AG04449 (cell line): ENCODE measurements at places on chromosomes 6 and 20.

DNA sequence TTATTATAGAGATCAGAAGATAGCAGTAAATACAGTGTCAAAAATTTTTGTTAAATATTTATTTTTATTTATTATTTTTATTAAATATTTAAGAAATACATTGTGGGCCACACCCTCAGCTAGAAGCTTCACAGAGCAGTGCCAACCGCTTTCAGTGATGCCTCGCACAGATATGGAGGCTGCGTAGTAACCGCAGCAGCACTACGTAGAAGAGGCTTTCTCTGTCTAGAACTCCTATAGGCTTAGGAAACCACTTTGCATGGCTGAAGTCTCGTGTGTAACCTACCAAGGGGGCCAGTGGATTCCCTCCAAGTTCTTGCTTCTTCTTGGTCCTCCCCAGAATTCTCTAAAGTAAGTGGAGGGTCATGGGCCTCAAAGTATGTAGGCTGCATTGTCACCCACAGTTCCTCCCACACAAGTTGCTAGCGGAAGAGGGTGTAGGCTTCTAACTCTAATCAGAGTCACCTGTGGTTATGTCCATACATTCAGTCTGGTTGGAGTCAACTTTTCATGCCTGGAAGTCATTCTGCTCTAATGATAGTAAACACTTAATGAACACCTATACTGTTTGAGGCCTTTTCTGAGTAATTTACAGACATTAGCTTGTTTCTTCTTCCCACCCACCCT, 285.6 kb downstream of the CDKAL1 start:
- DNase-seq, result no peak

- DNase-seq, result no peak
Measured at GRCh38 chr6:161359618-161359945, 85.7 kb upstream of the AGPAT4 start.

DNA sequence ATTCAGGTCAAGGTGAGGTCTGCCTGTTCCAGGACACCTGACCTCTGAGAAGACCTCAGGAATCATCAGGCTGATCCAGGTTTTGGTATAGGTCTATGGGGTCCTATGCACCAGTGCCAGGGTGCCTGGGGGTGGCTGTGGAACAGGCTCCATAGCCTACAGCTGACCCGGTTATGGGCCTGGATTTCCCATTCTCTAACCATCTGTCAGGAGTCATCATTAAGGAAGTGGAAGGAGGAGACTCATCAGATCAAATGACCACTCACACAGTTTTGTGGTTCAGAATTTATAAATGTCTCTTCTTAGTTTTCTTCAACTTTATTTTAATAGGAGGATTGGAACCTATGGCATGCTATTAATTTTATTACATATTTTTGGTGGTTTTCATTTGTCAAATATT, 14.8 kb downstream of the PLA2G7 start:
- DNase-seq, result no peak

DNA sequence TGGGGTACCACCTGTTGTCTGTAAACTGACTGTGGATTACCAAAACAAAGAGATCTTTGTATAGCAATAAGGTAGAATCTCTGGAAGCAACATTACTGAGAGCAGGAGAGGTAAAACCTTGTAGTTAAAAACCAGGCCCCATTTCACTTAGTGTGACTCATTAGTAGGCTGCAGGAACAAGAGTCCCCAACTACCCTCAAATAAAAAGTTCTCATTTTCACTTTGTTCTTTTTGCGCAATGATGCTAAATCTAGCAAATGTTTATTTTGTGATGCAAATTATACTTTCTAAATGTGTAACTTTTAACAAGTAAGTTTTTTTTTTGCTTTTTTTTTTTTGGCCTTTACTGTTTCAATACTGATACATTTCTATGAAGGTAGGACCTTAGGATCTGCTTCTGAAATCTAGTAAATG, 67.1 kb downstream of the ESF1 start:
- no peak for DNase-seq
